Brain (organoid and tissue), 16 donors: ENCODE measurements at places on chromosomes 4 and X. TPM values are rescaled to one million over a fixed set of nuclear protein-coding genes. Genes with fewer than 3 reads are reported as not detected.

RADX gene
- polyA plus RNA-seq = 0.95 TPM

GNRHR gene
- not detected for polyA plus RNA-seq

SYP gene
- polyA plus RNA-seq = 207 TPM

UBA1 gene
- 361 TPM for polyA plus RNA-seq

GASK1B gene
- 4.4 TPM for polyA plus RNA-seq

MAOA gene
- polyA plus RNA-seq = 11.3 TPM

GRCh38 chr4:107519053-107519452, 201.0 kb downstream of the PAPSS1 start:
- DNase-seq = peak; percentile 65

- DNase-seq = peak; percentile 63
Observed at GRCh38 chr4:142030010-142030409, 393.6 kb downstream of the IL15 start.

DNA sequence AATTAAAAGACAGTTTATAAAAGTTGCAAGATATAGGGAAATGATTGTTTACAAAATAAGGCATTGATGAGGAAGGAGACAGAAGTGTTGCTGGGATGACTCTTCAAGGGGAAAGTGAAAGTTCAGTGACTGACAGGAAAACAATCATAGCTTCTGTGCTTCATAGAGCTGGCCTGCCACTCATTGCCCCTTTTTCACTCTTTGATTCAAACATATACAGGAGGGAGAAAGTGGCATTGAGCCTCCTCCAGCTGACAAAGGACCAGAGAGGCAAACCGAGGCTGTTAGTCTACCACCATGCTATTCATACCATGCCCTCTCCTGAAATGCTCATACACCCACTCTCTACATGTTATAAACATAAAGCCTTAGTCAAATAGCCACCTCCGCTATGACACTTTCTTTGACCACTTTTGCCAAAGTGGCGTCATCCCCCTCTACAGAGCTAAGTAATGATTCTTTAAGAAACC, 79.2 kb upstream of the ATOH1 start:
- DNase-seq = no peak

GRCh38 chr4:101158134-101158482, 189.2 kb downstream of the PPP3CA start:
- peak; percentile 10 for DNase-seq

DNA sequence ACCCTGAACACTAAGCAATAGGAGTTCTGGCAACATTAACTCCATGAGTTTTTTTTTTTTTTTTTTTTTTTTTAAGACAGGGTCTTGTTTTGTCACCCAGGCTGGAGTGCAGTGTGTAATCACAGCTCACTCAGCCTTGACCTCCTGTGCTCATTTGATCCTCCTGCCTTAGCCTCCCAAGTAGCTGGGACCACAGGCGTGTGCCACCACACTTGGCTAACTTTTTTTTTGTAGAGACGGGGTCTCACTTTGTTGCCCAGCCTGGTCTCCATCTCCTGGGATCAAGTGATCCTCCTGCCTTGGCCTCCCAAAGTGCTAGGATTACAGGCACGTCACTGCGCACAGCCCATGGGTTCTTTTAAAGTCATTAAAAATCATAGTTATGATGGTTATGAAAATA, 5.1 kb downstream of the RHOH start:
- no peak for DNase-seq

GRCh38 chrX:119502727-119503483, 34.7 kb downstream of the SLC25A5 start:
- DNase-seq = peak; percentile 50

DNA sequence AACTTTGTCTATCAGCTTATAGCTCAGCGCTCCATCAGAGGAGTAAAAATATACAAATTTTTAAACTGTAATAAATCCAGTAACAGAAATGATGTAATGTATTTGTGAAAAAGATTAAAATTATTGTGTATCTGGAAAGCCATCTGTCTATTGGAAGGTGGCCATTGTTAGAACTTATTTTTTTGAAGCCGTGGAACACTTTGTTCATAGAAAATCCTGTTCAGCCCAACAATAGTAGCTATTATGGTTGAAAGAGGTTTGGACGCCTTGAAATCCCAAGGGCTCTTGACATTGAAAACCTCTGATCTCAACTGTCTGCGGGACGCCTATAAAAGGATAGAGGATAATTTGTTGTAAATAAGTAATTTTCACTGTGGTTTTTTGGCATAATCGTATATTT, 98.3 kb downstream of the RAPGEF2 start:
- DNase-seq = peak; percentile 58

DNA sequence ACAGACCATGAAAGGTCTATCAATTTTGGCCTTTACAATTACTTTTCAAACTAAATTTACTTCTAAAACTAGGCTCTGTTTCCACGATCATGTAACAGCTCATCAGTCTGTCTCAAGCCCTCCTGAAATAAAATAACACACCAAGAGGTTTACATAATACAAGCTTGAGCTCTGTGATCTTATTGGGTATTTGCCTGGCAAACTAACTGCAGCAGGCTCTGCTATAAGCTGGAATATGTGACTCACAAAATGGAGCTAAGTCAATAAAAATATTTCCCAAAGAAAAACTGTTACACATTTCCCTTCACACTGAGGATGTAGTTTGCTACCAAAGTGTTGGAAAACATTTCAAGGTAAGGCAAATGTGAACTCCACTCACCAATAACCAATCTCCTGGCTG, 94.7 kb upstream of the GPM6B start:
- no peak for DNase-seq

- no peak for DNase-seq
Observed at GRCh38 chrX:103538728-103539127, 19.4 kb upstream of the RAB40A start.

- no peak for DNase-seq
Observed at GRCh38 chr4:188661502-188661901, 522.3 kb downstream of the TRIML1 start.

DNA sequence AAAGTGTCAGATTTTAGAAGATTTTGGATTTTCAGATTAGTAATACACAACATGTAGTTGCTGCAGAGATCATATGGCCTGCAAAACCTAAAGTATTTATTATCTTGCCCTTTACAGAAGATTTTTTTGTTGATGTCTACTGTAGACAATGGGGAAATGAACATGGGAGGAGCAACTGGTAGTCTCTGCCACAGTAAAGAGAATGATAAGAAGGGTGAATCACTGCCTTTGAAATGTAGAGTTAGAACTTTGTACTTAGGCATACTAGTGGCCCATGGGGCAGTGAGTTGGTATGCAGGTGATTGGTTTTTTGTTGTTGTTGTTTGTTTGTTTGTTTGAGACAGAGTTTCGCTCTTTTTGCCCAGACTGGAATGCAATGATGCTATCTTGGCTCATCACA, 50.1 kb downstream of the GAB1 start:
- DNase-seq = no peak
